ENCODE measurements at places on chromosomes 6 and 20. TPM values are rescaled to one million over a fixed set of nuclear protein-coding genes. Genes with fewer than 3 reads are reported as not detected.

Gene GJA10
- not detected for total RNA-seq

Gene RCAN2
- total RNA-seq, result 0.23 TPM

Gene PPP1R3G
- 0.04 TPM for total RNA-seq

Gene HACE1
- total RNA-seq, result 5.7 TPM

Gene LZTS3
- 9.4 TPM for total RNA-seq

Gene OPRM1
- not detected for total RNA-seq

Gene PROKR2
- total RNA-seq, result not detected

Gene DOK5
- not detected for total RNA-seq

Gene DZANK1
- 1.9 TPM for total RNA-seq

Gene SLC35D3
- not detected for total RNA-seq

Gene DSN1
- 7.1 TPM for total RNA-seq

Gene PRL
- total RNA-seq, result not detected

Gene EHMT2
- total RNA-seq, result 22.2 TPM

Gene KIF13A
- total RNA-seq, result 34.6 TPM

Gene BTN1A1
- total RNA-seq, result not detected

Gene ULBP1
- total RNA-seq, result 1.3 TPM

Gene ATRN
- 17.4 TPM for total RNA-seq

Gene LY86
- total RNA-seq, result not detected

Gene NRN1
- total RNA-seq, result 0.39 TPM

Gene DAAM2
- total RNA-seq, result 0.16 TPM

Gene CPXM1
- total RNA-seq, result not detected

Gene NHSL1
- total RNA-seq, result 15.2 TPM

Gene ULBP2
- 14.1 TPM for total RNA-seq

Gene JPH2
- 1.3 TPM for total RNA-seq

Gene PRR18
- total RNA-seq, result not detected

Gene WFDC10B
- total RNA-seq, result not detected

Gene MUCL3
- total RNA-seq, result not detected

Gene FAM209B
- not detected for total RNA-seq

All from hair follicular keratinocyte (primary cell).